Stimulated activated CD8-positive, alpha-beta memory T cell treated with anti-CD3 and anti-CD28 coated beads, Interleukin-4, amount 100 ng/mL, for 4 hours (primary cell): ENCODE measurements at places on chromosomes 4 and X.

GRCh38 chrX:18039023-18039422 lies 177.9 kb upstream of the RAI2 start:
- DNase-seq = no peak

DNA sequence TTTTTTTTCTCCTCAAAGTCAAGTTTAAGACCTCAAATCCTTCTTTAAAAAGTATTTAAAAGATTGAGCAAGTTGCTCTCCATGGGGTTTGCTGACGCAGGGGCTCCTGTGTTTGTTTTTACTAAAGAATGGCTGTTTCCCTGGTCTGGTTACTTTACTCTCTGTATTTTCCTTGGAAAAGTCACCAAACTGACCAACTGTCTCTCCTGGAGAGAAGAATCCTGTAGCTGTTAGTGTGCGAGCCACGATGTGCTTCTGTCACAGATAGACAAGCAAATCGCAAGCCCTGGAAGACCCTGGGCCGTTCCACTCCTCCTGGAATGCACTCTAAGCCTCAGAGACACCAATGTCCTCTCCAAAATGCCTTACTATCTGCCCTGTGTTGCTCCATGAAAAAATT lies 212.1 kb downstream of the CHIC2 start:
- no peak for DNase-seq

- no peak for DNase-seq
These were observed 25.5 kb downstream of the MID2 start for GRCh38 chrX:107851215-107851614.

DNA sequence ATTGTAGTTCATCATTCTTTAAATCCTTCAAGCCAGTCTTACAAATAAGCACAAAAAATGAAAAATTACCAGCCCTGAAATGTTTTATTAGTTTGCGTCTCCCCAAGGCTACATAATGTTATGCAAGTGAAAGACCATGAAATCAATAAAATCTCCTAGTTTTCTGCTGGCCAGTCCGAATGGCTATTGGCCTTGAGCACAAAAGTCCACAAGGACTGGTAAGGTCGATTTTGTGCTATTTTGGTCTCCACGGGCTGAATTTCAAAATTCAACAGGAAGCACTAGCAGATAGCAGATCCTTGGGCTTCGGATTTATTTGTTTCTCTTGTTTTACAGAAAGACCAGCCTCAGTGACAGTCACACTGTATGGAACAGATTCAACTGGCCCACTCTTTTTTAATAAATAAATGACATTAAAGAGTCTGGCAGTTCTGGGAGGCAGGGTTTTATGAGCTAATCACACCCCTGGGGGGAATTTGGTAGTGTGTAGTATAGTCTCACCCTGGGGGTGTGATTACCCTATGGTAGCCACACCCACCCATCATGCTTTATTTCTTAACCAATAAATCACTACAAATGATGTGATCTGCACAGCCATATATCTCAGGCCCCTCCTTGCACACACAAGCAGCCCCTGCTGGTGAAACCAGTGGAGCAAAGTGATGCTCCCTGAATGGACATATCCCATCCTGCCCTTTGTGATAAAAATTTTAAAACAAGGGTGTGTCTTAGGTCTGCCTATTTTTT lies 51.1 kb upstream of the TMEM33 start:
- no peak for DNase-seq

DNA sequence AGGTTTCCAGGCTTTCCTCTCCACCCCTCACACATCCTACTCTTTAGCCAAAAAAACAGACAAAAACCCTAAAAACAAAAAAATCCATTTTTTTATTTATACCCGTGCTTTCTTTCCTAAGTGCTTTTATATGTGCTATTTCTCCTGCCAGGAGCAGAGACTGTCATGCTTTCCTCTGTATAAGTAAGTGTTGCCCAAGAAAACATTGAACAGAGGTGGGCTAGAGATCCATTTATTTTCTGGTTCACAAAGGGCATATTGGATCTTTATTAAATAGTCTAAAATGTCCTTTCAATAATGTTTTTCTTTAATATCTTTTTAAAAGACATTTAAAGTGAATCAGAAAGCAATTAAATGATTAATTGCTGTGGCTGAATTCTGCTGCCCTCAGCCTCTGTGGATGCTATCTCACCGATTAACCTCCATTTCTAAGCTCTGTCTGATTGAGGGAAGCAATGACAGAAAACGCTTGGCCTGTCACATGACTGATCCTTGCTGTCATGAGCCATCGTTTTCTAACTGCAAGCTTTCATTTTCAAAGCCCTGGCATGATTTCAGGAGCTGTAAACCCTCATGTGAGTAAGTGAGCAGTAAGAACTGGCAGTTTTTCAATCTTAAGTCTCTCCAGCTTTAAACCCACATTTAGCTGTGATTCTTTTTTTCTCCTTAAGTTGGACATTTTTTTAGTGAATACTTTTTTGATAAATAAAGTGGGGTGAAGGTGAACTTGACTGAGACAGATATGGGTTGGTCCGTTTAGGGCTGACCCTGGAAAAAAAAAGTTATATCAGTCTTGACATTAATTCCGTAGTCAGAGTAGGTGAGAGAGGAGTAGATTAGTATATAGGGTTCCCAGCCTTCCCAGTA lies 180.7 kb upstream of the PGRMC2 start:
- no peak for DNase-seq

DNA sequence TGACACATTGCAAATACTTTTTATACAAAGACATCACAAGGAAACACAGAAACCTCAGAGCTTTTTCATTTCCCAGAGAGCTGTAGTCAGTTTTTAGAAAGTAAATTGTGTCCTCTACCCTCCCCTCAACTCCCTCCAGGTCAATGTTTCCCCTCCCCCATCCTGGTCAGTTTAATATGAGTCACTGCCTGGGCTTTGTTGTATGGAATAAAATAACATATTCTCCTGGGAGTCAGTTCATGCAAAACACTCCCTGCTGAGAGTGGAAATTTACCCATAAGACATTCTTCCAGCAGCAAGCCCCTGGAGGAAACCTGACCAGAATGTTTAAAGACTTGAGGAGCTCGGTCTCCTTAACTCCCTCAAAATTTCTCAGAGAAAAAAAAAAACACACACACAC lies 270.1 kb upstream of the LDB2 start:
- DNase-seq = no peak

GRCh38 chr4:16194214-16194613 lies 32.1 kb downstream of the TAPT1 start:
- no peak for DNase-seq

DNA sequence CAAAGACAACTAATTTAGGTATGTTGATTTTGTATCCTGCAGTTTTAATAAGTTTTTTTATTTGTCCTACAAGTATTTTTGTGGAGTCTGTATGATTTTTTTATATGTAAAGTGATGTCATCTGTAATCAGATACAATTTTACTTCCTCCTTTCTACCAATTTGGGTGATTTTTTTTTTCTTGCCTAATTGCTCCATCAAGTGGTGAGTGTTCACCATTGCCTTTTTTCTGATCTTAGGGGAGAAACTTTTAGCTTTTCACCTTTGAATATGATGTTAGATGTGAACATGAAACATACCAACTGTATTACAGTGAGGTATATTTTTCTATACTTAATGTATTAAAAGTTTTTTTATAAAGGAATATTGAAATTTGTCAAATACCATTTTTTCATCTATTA lies 362.3 kb downstream of the PABPC4L start:
- no peak for DNase-seq

GRCh38 chr4:105594099-105595010 lies 41.9 kb downstream of the ARHGEF38 start:
- DNase-seq = no peak

- DNase-seq = no peak
These were observed 6.8 kb upstream of the HTRA3 start for GRCh38 chr4:8262637-8263322.

DNA sequence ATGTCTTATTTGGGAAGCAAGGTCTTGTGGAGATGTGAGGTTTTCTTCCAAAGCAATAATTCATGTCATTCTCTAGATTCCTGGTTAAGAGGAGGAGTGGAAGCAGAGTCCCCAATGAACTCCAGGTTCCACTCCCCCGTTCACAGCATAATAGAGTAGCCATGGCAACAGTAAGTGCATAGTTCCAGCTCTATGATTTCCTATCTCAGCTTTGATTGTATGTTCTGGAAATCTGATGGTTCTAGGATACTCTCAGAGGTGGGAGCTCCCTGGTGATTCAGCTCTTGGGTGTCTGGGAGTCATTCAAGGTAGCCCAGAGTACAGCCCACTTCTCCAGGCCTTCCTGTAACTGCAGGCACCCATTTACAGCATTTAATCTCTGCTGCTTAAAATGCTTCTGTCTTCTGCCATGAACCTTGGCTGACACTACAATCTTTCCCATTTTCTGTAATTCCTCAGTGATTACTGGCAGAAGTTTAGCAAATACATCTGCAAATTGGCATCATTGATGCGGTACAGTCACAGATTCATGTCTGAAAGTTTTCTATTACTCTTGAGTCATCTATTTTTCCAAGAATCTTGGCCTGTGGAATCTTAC lies 242.0 kb downstream of the MAPK10 start:
- no peak for DNase-seq

DNA sequence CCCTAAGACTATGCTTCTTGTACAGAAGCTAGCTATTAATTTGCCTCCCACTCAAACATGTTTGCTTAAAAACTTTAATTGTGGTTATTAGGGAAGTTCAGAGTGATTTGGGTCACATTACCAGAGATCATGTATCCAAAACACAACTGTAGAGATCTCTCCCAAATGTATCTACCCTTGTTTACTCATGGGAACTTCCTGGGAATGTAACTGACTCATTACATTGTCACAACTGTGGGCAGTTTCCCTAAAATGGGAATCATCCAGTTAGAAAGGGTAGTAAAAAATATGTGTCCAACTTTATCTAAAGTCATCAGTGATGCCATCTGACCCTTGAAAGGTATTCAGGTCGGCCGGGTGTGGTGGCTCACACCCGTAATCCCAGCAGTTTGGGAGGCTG lies 40.3 kb upstream of the GLRA3 start:
- DNase-seq = no peak

- no peak for DNase-seq
These were observed 79.2 kb upstream of the UGT8 start for GRCh38 chr4:114519368-114519767.

GRCh38 chr4:146182443-146182842 lies 6.9 kb downstream of the LSM6 start:
- DNase-seq = no peak

DNA sequence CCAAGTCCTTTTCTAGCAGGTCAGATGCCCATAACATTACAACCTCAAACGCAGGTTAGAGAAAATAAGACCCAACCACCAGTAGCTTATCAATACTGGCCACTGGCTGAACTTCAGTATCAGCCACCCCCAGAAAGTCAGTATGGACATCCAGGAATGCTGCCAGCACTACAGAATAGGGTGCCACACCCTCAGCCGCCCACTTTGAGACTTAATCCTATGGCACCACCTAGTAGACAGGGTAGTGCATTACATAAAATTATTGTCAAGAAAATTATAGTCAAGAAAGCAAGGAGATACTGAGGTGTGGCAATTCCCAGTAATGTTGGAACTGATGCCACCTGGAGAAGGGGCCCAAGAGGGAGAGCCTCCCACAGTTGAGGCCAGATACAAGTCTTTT lies 19.9 kb upstream of the TRIM61 start:
- DNase-seq = no peak

DNA sequence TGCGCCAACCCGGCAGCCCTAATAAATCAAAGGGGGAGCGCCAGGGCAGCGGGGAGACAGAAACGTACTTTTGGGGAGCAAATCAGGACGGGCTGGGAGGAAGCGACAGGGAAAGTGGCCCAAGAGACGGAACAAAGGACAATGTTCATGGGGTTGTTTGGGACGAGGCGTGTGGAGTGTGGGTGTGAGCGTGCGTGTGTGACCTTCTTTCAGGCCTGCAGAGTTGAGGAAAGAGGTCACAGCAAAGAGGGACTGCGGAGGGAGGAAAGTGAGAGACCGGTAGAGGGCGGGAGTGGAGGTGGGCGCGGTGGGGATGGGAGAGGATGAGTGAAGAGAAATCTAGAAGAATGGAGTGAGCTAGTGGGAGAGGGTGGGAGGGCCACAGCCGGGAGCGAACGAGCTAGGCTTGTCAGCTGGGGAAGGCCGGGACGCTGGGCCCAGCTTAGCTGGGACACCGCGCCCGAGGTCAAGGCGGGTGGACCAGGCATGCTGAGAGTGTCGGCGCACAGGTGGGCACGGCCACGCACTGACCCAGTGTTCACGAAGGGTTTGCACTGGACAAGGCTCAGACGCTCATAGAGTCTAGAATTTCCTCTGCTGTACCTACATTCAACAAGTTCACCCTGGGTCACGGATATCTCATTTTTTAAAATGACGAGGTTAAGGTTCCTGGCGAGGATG lies 14.7 kb upstream of the PITX2 start:
- no peak for DNase-seq

- no peak for DNase-seq
These were observed 87.2 kb upstream of the MYOZ2 start for GRCh38 chr4:119048446-119048845.

- no peak for DNase-seq
These were observed 162.5 kb upstream of the BCOR start for GRCh38 chrX:40260146-40260747.

GRCh38 chr4:53917729-53918128 lies 146.7 kb downstream of the CHIC2 start:
- no peak for DNase-seq

GRCh38 chr4:1991596-1992434 lies 17.0 kb downstream of the NELFA start:
- no peak for DNase-seq

GRCh38 chr4:1288786-1289185 lies 905 bp upstream of the MAEA start:
- DNase-seq = no peak

- no peak for DNase-seq
These were observed 391.1 kb downstream of the IDS start for GRCh38 chrX:149114001-149114400.

GRCh38 chr4:91936311-91936710 lies 367.5 kb upstream of the GRID2 start:
- no peak for DNase-seq

- DNase-seq = no peak
These were observed 30.1 kb upstream of the JAKMIP1 start for GRCh38 chr4:6230502-6230785.

DNA sequence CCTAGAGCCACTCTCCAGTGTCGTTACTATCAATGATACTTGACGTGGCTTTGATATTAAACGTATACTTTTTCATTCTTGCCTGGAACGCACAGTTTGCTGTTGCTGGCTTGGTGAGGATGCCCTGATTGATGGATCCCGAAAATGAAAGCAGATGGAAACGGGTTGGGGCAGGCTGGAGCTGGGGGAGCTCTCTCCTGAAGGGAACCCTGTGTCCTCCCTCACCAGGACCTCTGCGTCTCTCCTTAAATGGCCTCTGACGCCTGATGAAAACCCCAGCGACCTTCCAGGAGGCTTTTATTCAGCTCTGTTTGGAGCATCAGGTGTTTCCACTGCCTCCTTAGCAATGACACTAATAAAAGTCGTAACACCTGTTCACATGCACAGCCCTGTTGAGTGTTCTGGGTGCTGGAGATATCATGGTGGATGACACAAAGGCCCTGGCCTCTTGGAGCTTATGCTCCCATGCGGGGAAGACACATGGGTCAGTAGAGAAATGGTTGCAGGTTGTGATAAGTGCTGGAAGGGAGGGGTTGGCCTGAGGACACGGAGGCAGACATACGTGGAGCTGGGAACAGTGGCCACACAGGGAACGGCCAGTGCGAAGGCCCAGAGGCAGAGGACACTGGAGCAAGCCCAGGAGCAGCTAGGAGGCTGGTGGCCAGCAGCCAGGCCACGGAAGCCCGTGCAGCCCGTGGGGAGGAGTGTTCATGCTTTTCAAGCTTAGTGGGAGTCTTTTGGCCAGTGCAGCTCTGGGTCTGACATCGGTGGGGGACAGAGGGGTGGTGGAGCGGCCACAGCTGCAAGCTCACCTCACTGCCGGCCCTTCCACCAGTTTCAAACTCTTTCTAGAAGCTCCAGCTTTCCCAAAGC lies 7.5 kb downstream of the MSANTD1 start:
- no peak for DNase-seq

GRCh38 chrX:136910565-136911035 lies 30.1 kb upstream of the RBMX start:
- no peak for DNase-seq
